ENCODE measurements at places on chromosomes 12 and 14.

- H3K4me3 ChIP-seq: no peak overlapping the region
- H3K27me3 ChIP-seq: no peaks in the 10 kb centered on the region
- no peak for DNase-seq
- H3K36me3 ChIP-seq: peaks cover 3% of the 10 kb centered on the region
- H3K4me1 ChIP-seq: peaks cover 2% of the 10 kb centered on the region
- H3K27ac ChIP-seq: no peak overlapping the region
These were observed 9.9 kb upstream of the SRSF9 start for GRCh38 chr12:120479458-120479857.

GRCh38 chr12:74514098-74514872 lies 23.4 kb upstream of the ATXN7L3B start:
- no peak for DNase-seq
- H3K27me3 ChIP-seq: no peaks in the 10 kb centered on the region
- no peak overlapping the region for H3K27ac ChIP-seq
- H3K4me3 ChIP-seq: no peak overlapping the region
- no peaks in the 10 kb centered on the region for H3K36me3 ChIP-seq
- no peaks in the 10 kb centered on the region for H3K4me1 ChIP-seq

DNA sequence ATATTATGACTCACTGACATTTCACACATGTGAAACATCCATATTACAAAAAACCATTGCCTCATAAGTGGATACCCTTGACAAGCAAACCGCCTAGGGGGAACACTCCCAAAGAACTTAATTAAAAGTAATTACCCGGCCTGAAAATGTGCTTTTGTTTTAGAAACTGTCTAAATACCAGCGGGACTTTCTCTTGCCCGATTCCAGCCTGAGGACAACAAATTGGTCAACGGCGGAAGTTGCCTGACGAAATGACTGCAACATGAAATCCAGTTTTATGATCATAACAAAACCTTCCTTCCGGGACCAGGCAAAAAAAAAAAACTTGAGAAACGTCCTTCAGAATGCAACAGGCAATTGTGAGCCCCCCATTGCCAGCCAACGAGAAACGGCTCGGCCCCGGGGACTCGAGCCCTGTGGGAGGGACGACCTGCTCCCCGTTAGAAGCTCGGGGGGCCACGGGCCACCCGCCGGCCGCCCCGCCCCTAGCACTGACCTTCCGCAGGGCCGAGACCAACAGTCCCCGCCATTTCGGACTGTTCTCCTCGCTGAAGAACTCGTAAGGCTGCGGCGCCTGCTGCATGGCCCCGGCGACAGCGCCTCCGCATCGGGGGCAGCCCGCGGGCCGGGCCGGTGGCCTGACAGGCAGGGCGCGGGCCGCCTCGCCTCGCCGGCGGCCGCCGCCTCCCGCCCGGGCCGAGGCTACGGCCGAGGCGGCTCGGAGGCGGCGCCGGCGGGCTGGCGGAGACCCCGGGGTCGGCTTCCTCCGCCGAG lies 490 bp downstream of the SOS2 start:
- H3K4me1 ChIP-seq: peaks cover 5% of the 10 kb centered on the region
- DNase-seq: peak; percentile 80
- H3K27ac ChIP-seq: peak overlapping the region; percentile 56
- peak overlapping the region; percentile 83 for H3K4me3 ChIP-seq
- no peaks in the 10 kb centered on the region for H3K27me3 ChIP-seq

- H3K4me3 ChIP-seq: no peak overlapping the region
- no peaks in the 10 kb centered on the region for H3K27me3 ChIP-seq
- H3K4me1 ChIP-seq: no peaks in the 10 kb centered on the region
- no peak for DNase-seq
- no peak overlapping the region for H3K27ac ChIP-seq
These were observed 58.4 kb downstream of the IGF1 start for GRCh38 chr12:102421802-102422583.

GRCh38 chr12:3263282-3263681 lies 186.1 kb downstream of the TSPAN9 start:
- H3K27me3 ChIP-seq: no peaks in the 10 kb centered on the region
- no peak overlapping the region for H3K4me3 ChIP-seq
- H3K27ac ChIP-seq: no peak overlapping the region
- peaks cover 35% of the 10 kb centered on the region for H3K36me3 ChIP-seq
- H3K4me1 ChIP-seq: peaks cover 13% of the 10 kb centered on the region
- DNase-seq: no peak

DNA sequence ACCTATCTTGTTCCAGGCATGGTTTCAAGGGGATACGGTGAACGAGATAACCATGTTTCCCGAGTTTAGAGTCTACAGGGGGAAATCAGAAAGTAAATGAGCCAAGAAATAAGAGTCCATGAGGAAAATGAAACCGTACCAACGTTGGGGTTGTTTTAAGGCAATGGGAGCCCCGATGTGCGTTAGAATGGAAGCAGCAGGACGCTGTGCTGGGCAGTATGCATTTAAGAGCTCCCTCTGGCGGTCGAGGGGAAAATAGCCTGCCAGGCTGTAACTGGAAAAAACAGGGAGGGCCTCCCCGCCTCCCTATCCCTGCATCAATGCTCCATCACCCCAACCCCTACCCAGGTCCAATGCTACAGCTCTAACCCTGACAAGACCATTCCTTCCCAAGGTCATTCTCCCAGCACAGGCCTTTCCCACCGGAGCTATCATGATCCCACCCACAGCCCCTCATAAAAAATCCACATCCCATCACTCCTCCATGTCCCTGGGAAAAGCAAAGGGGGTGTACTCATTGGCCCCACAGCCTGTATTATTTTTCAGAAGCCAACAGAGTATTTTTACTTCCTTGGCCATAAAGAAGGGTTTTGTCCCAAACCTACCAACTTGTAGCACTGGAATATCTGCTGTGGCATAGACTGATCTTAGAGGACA lies 226.3 kb upstream of the NOS1 start:
- no peaks in the 10 kb centered on the region for H3K27me3 ChIP-seq
- no peaks in the 10 kb centered on the region for H3K36me3 ChIP-seq
- no peak overlapping the region for H3K27ac ChIP-seq
- peaks cover 7% of the 10 kb centered on the region for H3K4me1 ChIP-seq

All from mesenchymal stem cell (in vitro differentiated cells and primary cell).